ENCODE measurements at places on chromosomes 11 and 22. TPM values are rescaled to one million over a fixed set of nuclear protein-coding genes. Genes with fewer than 3 reads are reported as not detected.

GRCh38 chr11:92744929-92745585 lies 224.4 kb upstream of the MTNR1B start:
- DNase-seq = no peak

SLC7A4 gene
- polyA plus RNA-seq = 1.5 TPM

MYO18B gene
- polyA plus RNA-seq = 0.05 TPM

DNA sequence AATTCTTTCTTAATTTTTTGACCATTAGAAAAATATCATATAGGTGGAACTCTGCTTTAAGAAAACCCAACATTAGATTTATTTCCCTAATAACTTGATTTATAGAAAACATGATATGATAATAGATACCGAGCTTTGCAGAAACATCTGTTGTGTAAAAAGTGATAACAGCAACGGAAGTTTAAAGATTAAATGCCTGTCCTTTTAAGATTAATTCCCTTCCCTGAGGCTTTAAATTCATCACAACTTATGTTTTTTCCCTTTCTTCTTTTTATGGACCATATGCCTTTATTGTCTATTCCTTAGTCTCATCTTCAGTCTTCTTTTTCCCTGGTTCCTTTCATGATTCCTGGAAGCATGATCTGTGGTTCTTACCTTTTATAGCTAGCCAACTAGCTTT lies 1.9 kb downstream of the USP47 start:
- DNase-seq = no peak

C11orf42 gene
- polyA plus RNA-seq = 0.91 TPM

- DNase-seq = no peak
Measured at GRCh38 chr22:30318799-30319419, 7.8 kb downstream of the TBC1D10A start.

DNA sequence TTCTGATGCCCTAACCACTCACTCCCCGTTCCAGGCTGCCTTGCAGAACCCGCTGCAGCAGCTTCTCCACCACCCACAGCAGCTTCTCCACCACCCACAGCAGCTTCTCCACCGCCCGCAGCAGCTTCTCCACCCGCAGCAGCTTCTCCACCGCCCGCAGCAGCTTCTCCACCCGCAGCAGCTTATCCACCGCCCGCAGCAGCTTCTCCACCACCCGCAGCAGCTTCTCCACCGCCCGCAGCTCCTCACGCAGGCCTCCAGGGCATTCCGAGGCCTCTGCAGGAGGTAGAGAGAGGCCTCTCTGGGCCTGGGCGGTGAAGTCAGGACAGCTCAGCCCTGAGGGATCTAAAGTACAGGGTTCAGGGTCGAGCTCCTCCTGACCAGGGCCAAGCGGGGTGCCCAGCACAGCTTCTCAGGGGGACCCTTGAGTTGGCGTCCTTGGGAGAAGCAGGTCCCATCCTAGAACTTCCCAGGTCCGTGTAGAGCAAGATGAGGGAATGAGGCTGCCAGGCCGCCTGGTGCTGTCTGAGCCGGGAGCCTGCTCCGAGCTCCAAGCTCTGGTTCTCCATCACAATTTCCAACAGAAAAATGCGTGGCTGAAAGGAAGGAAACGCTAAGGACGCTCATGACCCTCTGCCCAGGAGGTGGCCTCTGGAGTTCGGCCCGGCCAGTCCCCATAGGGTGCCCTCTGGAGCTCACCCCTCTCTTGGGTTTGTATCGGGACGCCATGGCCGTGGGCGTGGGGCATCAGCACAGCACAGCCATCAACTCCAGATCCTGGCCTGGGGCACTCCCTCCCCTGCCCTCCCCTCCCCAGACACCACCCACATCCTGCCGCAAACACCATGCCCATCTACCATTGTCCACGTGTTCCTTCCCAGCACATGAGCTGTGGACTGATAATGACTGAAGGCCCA lies 528.6 kb downstream of the BRD1 start:
- DNase-seq = no peak

PLAAT2 gene
- 0.88 TPM for polyA plus RNA-seq

C11orf24 gene
- polyA plus RNA-seq = 24.7 TPM

- no peak for DNase-seq
Measured at GRCh38 chr11:44923115-44923514, 27.6 kb downstream of the TP53I11 start.

TMPRSS13 gene
- polyA plus RNA-seq = 0.58 TPM

DNA sequence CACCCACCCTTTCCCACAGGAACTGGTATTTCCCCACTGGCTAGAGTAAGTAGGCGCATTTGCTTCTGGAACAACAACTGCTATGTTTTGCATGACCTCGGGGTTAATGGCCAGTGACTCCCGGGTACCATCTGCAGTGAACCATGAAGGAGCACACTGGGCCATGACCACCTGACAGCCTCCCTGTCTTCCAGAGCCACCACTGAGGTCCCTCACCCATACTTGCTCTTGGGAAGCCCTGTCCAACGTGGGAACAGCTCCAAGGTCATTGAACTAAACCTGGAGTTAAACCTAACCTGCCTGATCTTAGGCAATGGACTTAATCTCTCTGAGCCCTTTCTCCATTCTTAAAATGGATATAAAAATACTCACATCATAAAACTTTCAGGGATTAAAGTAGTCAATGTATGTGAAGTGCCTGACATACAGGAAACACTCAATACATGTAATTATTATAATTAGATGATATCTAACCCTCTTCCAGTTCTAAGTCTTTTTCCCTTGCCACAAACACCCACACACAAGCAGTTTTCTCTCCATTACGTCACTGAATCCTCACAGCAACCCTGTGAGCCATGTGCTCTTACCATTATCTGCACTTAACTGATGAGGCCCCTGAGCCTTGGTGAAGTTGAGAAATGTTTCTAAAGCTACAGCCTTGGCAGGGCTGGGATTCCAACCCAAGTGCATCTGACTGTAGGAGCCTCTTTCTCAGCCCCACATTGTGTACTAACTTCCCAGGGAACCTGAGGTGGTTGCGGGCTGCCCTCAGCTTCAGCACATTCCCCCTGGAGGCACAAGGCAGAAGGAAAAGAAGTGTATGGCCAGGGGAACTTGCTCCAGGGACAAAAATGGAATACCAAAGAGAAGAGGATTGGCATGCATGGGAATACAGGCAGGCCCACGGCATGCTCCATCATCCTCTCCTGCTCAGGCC lies 74.5 kb upstream of the NCAM1 start:
- DNase-seq = no peak

- peak; percentile 51 for DNase-seq
Measured at GRCh38 chr11:31106968-31107576, 262.5 kb downstream of the DCDC1 start.

DNA sequence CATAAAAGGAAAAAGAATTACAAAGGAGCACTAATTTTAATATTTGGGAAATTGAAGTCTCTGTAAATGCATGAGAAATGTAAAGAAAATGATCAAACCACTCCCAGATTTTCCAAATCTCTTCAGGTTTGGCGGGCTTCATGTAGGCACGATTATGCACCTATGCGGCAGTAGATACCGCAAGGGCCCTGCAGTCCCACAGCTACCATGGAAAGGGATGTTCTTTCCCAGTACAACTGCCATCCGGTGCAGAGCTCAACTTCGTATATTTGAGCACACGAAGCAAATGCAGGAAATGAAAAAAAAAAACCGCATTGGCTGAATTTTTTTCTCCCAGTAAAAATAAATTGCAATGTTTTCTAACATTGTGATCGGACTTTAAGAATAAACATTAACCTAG lies 1.4 kb downstream of the SLC17A6 start:
- no peak for DNase-seq

- DNase-seq = no peak
Measured at GRCh38 chr11:67586568-67587250, 3.1 kb downstream of the GSTP1 start.

GRCh38 chr11:119795231-119795630 lies 66.2 kb upstream of the NECTIN1 start:
- no peak for DNase-seq

- DNase-seq = no peak
Measured at GRCh38 chr11:95682552-95682951, 107.0 kb downstream of the FAM76B start.

GPHA2 gene
- polyA plus RNA-seq = 2.6 TPM

- no peak for DNase-seq
Measured at GRCh38 chr11:133047036-133047770, 485.1 kb downstream of the OPCML start.

DNA sequence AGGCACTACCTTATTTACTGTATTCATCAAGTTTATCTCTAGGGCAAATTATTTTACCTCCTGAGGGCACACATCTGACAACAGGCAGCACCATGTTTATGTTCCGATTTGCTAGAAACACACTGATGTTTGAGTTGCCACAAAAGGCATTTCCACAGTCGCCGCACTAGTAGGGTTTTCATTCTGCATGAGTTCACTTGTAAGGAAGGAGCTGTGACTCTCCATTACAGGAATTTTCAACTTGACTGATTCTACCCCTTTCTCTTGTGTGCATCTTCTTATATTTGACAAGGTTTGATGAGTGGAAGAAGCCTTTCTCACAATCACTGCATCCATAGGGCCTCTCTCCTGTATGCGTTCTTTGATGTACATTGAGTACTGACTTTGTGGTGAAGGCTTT lies 455.9 kb upstream of the CNTN5 start:
- no peak for DNase-seq

GRCh38 chr11:94536386-94536785 lies 7.3 kb upstream of the FUT4 start:
- DNase-seq = no peak

- peak; percentile 98 for DNase-seq
Measured at GRCh38 chr11:73779084-73779902, 8.4 kb upstream of the MRPL48 start.

- no peak for DNase-seq
Measured at GRCh38 chr11:27700351-27701301, at the start of gene BDNF. TSS of gene BDNF (minus strand) at chr11:27700455. CDS start at chr11:27658564, 41,891 bp downstream.

DNA sequence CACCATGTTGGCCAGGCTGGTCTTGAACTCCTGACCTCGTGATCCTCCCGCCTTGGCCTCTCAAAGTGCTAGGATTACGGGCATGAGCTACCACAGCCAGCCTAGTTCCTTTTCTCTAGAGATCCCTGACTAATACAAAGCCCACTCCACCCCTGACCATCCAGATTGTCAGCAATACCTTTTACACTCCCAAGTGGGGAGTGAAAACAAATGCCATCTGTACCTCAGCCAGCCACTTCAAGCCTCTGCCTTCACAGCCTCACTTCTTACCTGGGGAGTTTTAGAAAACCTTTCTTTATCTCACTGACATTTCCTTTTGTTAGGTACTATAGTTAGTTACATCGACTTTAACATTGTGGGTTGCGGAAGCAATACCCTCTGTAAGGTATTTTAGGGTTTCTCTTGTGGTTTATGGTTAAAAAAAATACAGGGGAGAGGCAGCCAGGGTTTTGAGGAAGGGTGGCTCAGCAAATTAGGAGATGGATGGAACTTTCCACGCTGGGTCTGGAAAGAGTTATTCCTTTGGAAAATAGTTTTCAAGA lies 8.9 kb downstream of the TOM1 start:
- no peak for DNase-seq

- peak; percentile 68 for DNase-seq
Measured at GRCh38 chr22:23128269-23129108, 13.3 kb downstream of the RSPH14 start.

ELMOD1 gene
- polyA plus RNA-seq = 0.12 TPM

Measured in left kidney (tissue), 8 donors.